ENCODE measurements at places on chromosomes 11 and 22.

DNA sequence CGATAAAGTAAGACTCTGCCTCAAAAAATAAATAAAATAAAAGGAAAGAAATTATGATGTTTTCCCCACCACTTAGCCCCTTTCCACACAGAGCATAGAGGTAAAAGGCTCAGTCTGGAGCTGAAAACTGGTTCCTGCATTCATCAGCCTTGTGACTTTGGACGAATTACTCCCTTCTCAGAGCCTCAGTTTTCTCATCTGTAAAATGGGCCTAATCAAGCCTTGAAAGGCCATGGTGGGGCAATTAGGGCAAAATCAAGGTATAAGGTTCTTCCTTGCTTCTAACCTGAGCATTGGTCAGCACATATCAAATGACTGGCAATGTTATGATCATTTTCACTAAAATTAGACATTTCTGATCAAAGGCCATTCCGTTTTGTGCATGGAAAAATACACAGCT is 417.7 kb downstream of the MN1 start:
- DNase-seq, result no peak

DNA sequence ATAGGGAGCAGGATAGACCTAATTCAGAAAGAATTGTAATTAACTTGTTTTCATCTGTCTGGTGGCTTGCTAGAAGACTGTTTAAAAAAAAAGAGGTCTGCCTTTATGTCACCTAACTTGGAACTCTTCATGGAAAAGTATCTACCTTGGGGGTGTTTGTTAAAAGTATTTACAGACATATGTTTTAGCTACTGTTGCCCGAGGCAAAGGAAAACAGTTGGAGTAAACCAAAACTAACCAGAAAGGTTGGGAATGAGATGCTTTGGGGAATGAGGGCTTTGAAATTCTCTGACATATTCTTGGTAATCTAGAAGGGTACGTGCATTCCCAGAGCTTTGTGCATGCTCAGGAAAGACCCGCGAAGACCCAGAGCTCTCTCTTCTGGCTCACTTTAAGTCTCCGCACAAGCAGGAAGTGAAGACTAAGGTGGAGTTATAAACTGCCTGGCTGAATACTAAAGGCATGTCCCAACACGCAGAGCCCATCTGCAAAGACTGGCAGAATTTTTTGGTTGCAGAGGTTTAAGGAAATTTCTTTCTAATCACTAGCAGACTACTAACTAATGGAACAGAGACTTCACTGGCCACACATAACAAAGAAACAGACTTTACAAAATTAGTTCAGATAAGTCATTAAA is 33.2 kb downstream of the HIKESHI start:
- no peak for DNase-seq

GRCh38 chr11:75421035-75421602 is 11.9 kb downstream of the KLHL35 start:
- DNase-seq, result peak; percentile 31

DNA sequence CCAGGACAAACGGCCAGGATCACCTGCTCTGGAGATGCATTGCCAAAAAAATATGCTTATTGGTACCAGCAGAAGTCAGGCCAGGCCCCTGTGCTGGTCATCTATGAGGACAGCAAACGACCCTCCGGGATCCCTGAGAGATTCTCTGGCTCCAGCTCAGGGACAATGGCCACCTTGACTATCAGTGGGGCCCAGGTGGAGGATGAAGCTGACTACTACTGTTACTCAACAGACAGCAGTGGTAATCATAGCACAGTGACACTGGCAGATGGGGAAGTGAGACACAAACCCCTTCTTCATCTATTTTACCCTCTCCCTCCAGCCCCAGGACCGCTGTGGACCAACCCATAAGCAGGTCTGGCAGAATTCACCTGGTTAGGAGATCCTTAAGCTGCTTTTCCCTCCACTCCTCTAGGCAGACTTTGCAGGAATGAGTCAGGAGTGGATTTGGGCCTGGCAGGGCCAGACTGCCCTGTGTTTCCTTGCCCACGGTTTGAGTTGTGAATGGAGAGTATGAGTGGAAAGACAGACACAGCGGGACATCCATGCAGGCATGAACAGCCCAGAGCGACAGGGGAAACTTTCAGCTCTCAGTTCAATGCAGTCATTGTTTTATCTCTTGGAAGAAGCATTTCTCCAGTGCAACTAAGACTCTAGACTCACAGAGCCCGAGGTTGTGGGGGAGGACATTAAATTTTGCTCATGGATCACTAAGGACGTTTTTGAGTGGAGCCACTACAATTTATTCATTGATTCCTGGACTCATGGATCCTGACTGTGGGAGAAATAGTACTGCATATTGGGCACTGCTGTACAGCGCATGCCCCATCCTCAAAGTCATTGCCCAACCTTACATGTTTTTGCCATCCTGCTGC is 75.3 kb upstream of the IGLL5 start:
- DNase-seq, result no peak

- no peak for DNase-seq
These were observed 38.2 kb downstream of the RNF141 start for GRCh38 chr11:10502770-10503169.

DNA sequence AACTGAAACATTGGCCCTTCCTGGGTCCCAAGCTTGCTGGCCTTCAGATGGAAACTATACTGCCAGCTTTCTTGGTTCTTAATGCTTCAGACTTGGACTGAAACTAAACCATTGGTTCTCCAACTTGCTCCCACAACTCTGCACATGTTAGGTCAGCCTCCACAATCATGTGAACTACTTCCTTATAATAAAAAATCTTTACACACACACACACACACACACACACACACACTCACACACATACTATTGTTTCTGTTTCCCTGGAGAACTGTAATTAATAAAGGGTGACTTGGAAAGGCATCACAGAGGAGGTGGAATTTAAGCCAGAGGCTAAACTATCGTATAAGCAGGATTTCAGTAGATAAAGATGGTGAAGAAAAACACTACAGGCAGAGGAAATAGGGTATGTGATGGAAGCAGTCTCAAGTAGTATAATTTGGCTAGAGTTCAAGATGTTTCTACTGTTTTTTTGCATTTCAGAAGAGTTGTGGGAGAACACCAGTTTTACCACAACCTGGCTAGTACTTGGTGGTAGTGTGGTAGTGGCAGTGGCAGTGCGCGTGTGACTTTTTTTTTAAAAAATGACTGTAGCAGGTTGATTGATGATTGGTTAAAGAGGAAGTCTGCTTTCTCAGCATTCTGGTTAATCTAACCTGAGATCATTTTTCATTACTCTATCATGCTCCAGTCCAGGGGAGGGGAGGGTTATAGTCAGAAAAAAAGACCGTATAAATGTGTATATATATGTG is 70.1 kb downstream of the PDE3B start:
- no peak for DNase-seq

DNA sequence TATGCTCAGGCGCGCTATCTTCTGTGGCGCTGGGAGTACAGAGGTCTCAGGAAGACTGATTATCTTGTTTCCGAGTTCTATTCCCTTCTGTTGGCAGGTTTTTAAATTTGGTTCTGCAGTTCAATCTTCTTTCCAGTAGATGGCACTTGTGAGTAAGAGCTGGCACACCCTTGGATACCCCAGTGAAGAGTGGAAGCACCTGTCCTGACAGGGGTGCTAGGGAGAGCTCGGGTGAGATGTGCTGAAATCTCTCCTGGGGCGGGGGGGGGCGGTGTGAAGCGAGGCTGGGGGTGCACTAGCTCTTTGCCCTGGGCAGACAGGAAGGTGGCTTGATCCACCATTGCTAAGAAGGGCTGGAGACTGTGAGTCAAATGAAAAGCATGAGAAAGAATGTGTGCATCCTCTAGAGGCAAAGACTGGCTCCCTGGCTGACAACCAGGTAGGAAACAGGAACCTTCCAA is 679.9 kb upstream of the CCDC179 start:
- no peak for DNase-seq

- DNase-seq, result no peak
These were observed 489.4 kb upstream of the CADM1 start for GRCh38 chr11:115993590-115993989.

Data from amygdala (tissue), 56 donors.